ENCODE measurements at places on chromosomes 4 and X.

- no peak for DNase-seq
Observed at GRCh38 chr4:128168701-128169100, 107.6 kb downstream of the LARP1B start.

DNA sequence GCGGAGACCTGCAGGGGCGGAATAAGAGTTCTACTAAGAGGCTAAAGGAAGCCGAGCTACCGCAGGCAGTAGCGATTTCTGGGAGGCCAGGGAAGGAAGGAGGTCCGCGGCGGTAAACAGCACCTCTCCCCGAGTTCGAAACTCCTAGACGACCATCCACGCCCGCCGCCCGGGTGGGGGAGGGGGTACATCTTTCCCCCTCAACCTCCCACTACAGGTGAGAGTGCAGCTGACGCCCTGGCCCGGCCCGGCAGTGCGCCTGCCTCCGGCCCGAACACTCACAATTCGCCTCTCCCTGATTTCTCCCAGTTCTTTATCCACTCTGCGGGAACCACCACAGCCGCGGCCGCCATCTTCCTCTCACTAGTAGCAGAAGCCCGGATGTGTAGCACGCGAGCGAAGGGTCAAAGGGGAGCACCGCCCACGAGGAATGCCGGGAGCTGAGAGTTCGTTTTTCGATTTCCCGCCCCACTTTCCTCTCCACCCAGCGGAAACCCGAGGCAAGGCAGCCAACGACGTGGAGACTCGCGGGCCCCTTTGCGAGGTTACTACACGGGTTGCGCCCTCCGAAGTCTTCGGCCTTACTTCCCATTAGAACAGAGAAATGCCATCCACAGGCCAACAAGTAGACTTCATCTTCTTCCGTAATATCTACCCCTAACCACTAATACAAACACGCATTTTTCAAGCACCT is at the start of gene THOC2:
THOC2 (minus strand) TSS at position 383 of the 694 bp plus-strand sequence; CDS start at position 353, 30 bp downstream.
- peak; percentile 54 for DNase-seq

GRCh38 chrX:4741024-4741423 is 1027.6 kb upstream of the PRKX start:
- DNase-seq, result no peak

DNA sequence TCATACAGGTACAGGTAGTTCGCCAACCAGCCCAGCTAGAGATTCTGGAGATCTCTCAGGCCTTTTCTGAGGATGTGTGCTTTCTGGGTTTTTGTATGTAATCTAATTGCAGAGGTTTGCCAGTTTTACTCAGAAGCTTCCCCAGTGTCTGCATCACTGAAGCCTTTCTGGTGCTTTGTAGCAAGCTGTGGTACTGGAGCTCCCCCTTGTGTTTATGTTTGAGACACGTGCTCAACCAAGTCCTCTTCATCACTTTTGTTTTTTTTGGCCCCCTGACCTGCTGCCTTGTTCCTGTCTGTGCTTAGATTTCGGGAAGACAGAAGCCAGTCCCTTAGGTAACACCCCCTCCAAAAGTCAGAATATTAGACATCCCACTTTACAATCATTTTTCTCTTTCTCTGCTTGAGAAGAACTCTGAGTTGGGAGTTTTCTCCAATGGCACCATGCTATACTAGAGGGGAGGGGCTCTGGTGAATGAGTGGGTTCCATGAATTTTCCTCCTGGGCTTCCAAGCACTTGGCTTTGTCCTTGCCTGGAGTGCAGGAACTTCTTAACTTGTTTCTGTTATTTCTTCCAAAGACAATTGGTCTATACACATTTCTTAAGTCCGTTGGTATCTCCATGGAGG is 128.4 kb upstream of the TBC1D9 start:
- no peak for DNase-seq

DNA sequence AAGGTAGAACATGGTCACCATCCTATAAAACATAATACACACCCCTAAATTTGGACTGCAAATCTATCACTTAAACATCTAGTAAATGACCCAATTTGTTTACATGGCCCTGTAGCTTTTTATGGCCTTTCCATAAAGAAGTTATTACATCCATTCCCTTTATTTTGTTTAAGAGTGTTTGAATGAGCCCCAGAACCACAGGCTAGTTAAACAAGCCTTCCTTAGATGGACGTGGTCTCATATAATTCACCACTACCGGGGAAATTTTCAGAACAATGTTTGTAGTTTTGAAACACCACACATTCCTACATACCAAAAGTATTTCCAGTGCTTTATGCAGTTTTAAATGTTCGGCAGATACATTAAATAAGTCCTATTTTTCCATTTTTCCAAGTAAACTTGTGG is 12.3 kb downstream of the PDGFC start:
- DNase-seq, result no peak

GRCh38 chr4:24195991-24196736 is 306.3 kb upstream of the PPARGC1A start:
- no peak for DNase-seq

GRCh38 chrX:69143530-69143929 is 21.7 kb downstream of the PJA1 start:
- DNase-seq, result no peak

Data from activated CD8-positive, alpha-beta memory T cell treated with anti-CD3 and anti-CD28 coated beads for 1 hour (primary cell).